Bladder microvascular endothelial cell (primary cell): ENCODE measurements at places on chromosomes 7 and 10. TPM values are rescaled to one million over a fixed set of nuclear protein-coding genes. Genes with fewer than 3 reads are reported as not detected.

SKAP2 gene
- total RNA-seq, result 9.9 and 25.1 TPM in 2 replicates

AMZ1 gene
- total RNA-seq, result under 0.01 and 0.06 TPM in 2 replicates

IL2RA gene
- total RNA-seq, result not detected in 2 replicates

ABCC2 gene
- 0.38 and 0.65 TPM in 2 replicates for total RNA-seq

LRRC4 gene
- 0.76 and 0.97 TPM in 2 replicates for total RNA-seq

PROSER2 gene
- 3.9 and 8.0 TPM in 2 replicates for total RNA-seq

EBLN1 gene
- total RNA-seq, result not detected in 2 replicates

FOXI2 gene
- total RNA-seq, result not detected in 2 replicates

ELFN1 gene
- 0.57 and 0.81 TPM in 2 replicates for total RNA-seq

CYP2E1 gene
- 0.16 and 0.63 TPM in 2 replicates for total RNA-seq

UCN3 gene
- total RNA-seq, result not detected in 2 replicates

OR6B1 gene
- total RNA-seq, result not detected in 2 replicates

LFNG gene
- 6.3 and 32.2 TPM in 2 replicates for total RNA-seq

TFEC gene
- 8.5 and 8.6 TPM in 2 replicates for total RNA-seq

SAMD9L gene
- 20.4 and 26.6 TPM in 2 replicates for total RNA-seq

ADAM12 gene
- 0.16 and 0.63 TPM in 2 replicates for total RNA-seq

SEMA3D gene
- 0.32 and 44.4 TPM in 2 replicates for total RNA-seq

DDX50 gene
- 32.2 and 38.6 TPM in 2 replicates for total RNA-seq

CALCR gene
- not detected in 2 replicates for total RNA-seq

OIT3 gene
- total RNA-seq, result 0.13 and 0.32 TPM in 2 replicates

OR2A42 gene
- not detected in 2 replicates for total RNA-seq

ECHDC3 gene
- total RNA-seq, result 2.1 and 8.7 TPM in 2 replicates

RFC2 gene
- 25.0 and 29.3 TPM in 2 replicates for total RNA-seq

ZNF248 gene
- 3.2 and 8.9 TPM in 2 replicates for total RNA-seq

SPDYE5 gene
- not detected in 2 replicates for total RNA-seq

NPTX2 gene
- 0.69 and 0.97 TPM in 2 replicates for total RNA-seq

COL13A1 gene
- total RNA-seq, result 3.1 and 9.0 TPM in 2 replicates

ELN gene
- total RNA-seq, result 0.81 and 95.7 TPM in 2 replicates

SLC13A1 gene
- not detected in 2 replicates for total RNA-seq

AGR3 gene
- total RNA-seq, result not detected in 2 replicates

TSPAN14 gene
- total RNA-seq, result 51.3 and 164 TPM in 2 replicates

ATRNL1 gene
- 0.13 TPM in 1 of 2 replicates, not detected in the other for total RNA-seq

PNLIPRP3 gene
- not detected in 2 replicates for total RNA-seq

TWIST1 gene
- 0.16 TPM in 1 of 2 replicates, not detected in the other for total RNA-seq

RBM20 gene
- total RNA-seq, result 4.0 TPM in 1 of 2 replicates, not detected in the other

FFAR4 gene
- not detected in 2 replicates for total RNA-seq

SPDYE11 gene
- not detected in 2 replicates for total RNA-seq

HEPACAM2 gene
- not detected in 2 replicates for total RNA-seq

FASTK gene
- 38.2 and 54.8 TPM in 2 replicates for total RNA-seq

CCL24 gene
- total RNA-seq, result not detected in 2 replicates

ACHE gene
- total RNA-seq, result 0.16 and 11.3 TPM in 2 replicates

ITGA8 gene
- 0.16 and 0.25 TPM in 2 replicates for total RNA-seq

CYP2C19 gene
- total RNA-seq, result 0.06 TPM in 1 of 2 replicates, not detected in the other

TAF3 gene
- 1.1 and 2.1 TPM in 2 replicates for total RNA-seq

STAMBPL1 gene
- 1.0 and 1.3 TPM in 2 replicates for total RNA-seq

GPR26 gene
- total RNA-seq, result not detected in 2 replicates

SRRM3 gene
- total RNA-seq, result 0.49 and 2.5 TPM in 2 replicates

PLEKHS1 gene
- not detected in 2 replicates for total RNA-seq

CNPY1 gene
- total RNA-seq, result not detected in 2 replicates
